Left colon (tissue), 2 donors: ENCODE measurements at places on chromosomes 2 and 18. TPM values are rescaled to one million over a fixed set of nuclear protein-coding genes. Genes with fewer than 3 reads are reported as not detected.

DNA sequence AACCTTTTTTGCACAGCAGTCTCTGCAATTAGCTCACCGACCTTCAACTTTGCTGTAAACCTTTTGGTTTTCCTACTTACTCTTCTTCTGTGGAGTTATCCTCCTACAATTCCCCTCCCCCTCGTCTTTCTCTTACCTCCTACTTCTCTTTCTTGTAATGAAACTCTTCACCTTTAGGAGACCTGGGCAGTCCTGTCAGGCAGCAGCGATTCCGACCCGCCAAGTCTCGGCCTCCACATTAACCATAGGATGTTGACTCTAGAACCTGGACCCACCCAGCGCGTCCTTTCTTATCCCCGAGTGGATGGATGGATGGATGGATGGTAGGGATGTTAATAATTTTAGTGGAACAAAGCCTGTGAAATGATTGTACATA lies 8.3 kb downstream of the TBR1 start:
- DNase-seq, result no peak

The FAM110C gene
- 26.6 TPM for total RNA-seq

The EGR4 gene
- total RNA-seq, result not detected

The ABCB11 gene
- total RNA-seq, result 4.1 TPM

DNA sequence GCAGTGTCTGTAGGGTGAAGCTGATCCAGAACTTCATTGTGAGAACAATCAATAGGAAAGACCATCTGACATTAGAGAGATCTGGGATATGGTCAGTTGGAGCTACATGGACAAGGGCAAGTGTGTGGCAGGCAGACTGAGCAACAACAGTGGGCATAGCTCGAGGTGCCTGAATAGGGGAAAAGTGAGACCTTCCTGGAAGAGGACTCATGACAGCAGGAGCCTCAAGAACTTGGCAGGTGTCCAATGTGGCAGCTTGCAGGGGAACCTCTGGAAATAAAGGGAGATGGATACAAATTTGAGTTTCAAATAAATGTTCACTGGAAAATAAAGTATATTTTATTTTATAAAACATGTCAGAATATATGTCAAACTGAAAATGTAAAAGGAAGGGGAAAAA lies 117.9 kb downstream of the TANC1 start:
- DNase-seq, result no peak

GRCh38 chr2:14433946-14434495 lies 198.5 kb upstream of the LRATD1 start:
- no peak for DNase-seq

- no peak for DNase-seq
Measured at GRCh38 chr2:219573166-219573565, 1.1 kb downstream of the INHA start.

- DNase-seq, result no peak
Measured at GRCh38 chr18:49734836-49735235, 78.5 kb downstream of the ACAA2 start.

DNA sequence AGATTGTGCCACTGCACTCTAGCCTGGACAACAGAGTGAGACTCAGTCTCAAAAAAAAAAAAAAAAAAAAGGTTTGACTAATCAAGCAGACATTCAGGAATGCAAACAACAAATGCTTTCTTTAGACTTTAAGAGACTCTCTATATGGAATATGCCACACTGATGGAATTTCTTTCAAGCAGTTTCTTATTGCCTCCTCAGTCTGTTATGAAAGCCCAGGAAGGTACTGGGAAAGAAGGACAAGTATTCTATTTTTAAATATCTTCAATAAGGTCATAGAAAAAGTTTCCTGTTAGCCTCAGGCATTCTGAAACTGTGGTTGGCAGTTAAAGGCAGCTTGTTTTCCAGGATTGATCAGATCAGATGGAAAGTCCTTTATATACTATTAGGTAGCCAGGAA lies 241.6 kb downstream of the PIK3C3 start:
- DNase-seq, result no peak

DNA sequence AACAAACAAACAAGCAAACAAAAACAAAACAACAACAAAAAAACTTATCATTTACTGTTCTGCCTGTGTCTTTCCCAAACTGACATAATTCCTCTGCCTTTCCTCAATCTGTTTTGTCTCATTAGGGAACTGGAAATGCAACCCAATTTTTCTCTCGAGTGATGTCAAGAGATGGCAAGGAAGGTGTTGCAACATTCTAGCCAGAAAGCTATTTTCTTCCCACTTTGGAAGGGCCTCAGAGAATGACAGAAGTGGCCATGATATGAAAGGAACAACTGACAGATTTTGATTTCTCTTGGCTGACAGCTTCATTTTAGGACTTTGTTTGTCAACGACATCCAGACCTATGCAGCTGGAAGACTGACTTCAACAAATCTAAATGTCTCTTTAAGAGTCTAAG lies 24.7 kb downstream of the RND3 start:
- DNase-seq, result no peak
